ENCODE measurements at places on chromosomes 5 and 9.

- no peak for DNase-seq
These were observed 1.1 kb downstream of the LCN12 start for GRCh38 chr9:136952876-136953770.

DNA sequence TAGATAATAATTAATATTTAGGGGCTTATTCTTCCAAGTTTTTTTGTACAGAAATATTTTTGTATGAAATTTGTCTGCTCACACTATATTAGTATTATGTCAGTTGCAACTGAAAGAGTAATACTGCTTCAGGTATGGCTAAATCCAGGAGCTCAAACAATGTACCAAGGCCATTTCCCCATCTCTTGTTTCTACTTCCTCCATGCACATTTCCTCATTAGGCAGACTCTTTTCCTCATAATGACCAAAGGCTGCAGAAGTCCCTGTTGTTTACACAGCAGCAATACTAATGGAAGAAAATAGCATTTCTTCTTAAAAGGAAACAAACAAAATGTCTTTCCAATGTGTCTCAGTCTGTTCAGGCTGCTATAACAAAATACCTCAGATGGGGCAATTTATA is 9.2 kb upstream of the OTULINL start:
- DNase-seq, result no peak

GRCh38 chr9:81671880-81672280 is 17.5 kb downstream of the TLE1 start:
- DNase-seq, result peak; percentile 94

DNA sequence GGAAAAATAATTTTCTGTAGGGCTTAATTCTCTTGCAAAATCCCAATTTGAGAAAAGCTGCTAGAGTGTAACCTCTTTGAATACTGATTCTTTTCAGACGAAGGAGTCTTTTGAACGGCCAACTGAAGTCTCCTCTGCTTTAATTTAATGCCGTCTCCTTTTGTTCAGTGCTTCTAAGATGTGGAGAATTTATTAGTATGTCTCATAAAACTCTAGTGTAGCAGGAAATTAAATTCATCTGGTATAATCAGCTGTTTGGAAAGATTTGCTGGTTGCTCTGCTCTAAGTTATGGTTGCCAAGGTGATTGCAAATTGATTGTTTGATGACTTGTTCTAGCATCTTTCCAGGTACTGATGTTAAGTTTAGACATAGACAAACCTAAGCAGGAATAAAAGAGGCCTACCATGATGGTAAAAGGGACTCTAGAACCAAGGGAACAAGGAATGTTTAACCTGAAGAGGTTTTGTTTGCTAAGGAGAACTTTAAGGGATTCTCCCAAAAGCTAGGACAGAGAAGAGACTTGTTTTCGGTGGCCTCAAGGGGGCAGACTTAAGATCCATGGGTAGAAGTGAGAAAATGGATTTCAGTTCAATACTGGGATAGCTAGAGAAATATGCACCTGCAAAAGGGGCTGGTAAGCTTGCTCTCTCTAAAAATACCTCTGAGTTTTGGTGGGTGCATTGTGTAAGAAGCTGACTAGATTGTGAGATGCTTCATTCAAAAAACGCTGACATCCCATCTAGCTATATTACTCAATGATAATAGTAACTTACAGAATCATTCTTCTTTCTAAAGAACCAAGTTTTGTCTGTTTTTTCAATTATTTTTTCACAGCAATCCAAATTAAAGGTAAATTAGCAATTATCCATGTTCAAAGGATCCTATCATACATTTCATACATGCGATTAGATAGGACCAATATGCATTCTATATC is 5.7 kb upstream of the ADRB2 start:
- peak; percentile 37 for DNase-seq

DNA sequence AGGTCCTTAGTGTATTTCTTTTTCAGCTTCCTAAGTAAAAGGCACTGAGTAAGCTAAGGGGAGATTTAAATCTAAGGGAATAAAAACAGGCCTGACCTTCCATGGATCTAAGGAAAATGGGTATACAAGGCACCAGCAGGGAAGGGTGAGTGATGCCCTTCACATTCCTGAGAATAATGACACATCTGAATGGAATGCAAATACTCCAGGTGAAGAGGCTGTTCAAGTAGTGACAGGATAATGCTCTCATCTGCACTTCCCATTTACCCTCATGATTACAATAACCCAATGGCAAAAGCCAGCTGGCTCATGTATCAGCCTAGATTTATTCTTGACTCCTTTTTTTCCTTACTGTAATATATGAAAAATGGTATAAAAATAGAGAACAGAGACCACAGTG is 216.2 kb upstream of the ACTBL2 start:
- no peak for DNase-seq

DNA sequence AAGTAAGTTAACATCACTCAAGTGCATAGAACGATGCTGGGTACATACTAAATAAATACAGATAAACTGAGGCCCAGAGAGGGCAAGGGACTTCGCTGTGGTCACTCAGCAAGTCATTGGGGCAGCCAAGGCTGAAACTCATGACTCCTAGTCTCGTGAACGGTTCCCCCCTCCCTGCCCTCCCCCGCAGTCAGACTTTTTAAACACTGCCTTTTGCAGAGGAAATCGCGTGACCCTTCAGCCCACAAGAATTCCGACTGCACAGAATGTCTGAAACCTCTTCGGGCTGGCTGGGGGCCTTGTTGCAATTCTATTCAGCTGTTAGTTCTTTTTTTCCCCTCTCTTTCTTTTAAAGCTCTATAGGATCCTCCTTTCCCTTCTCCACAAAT is 28.1 kb downstream of the NEK6 start:
- peak; percentile 97 for DNase-seq

GRCh38 chr5:177455661-177456590 is 9.3 kb downstream of the PRR7 start:
- peak; percentile 81 for DNase-seq

DNA sequence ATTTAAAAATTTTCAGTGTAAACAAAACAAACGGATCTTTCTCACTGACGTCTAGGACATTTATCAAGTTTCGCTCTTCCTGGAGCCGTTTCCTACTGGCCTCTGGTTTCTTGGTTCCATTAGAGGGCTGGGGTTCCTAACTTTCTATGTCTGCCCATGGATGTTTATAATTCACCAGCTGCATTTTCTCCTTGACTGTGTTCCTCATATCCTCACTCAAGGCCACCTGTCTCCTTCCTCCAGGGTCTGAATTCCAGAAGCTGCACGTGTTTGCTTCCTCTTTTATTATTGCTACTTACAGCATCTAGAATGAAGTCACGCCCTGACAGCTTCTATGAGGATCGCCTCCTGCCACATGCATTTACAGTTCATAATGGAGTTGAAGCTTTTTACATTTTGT is 74.1 kb upstream of the BASP1 start:
- DNase-seq, result no peak

DNA sequence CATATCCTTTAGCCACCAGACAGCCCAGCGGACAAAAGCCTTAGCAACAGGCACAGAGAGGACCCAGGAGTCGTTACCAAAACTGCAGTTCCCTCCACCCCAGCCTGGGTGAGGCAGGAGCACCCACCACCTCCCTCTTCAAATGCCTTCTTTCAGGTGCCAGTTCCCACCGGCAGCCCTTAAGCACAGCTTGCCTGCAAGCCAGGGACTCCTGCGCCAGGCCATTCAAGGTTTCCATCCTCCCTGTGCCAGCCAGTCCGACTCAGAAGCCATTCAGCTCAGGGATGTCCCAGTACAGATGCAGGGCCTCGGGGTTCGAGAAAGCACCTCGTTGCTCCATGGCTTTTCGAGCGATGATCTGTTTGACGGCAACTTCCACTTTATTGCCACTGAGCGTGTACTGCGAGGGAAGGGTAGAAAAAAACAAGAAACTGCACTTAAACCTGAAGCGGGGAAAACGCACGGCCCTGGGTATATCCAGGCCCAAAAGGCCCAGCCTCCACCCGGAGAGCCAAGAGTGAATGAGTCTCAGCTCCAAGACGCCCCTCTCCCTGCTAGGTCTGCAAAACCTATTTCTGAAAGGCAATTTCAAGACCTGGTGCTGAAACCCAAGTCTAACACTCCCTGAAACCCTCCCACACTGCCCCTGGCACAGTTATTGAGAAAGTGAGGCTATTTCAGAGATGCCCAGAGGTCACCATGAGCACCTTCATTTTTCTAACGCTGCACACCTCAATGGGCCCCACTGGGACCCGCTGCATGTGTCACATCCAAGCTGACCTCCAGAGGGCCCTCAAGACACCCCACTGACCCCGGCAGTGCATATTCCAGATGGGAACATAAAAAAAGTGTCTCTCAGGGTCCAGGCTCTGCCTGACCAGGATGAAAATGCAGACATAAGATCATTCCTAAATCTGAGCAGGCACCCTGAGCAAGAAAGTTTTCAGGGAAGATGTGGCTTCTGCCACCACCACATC is 36.8 kb upstream of the ZNF354A start:
- no peak for DNase-seq

GRCh38 chr5:151660616-151661495 is 25.9 kb downstream of the SPARC start:
- DNase-seq, result peak; percentile 68

- DNase-seq, result no peak
These were observed 36.1 kb downstream of the TLE1 start for GRCh38 chr9:81653240-81653639.

GRCh38 chr5:92635001-92635461 is 946.0 kb downstream of the NR2F1-AS1 start:
- no peak for DNase-seq

GRCh38 chr9:132591751-132592314 is 9.4 kb downstream of the BARHL1 start:
- no peak for DNase-seq

GRCh38 chr5:127097278-127097677 is 24.0 kb upstream of the C5orf63 start:
- DNase-seq, result no peak

- DNase-seq, result peak; percentile 82
These were observed 1.5 kb downstream of the NEK6 start for GRCh38 chr9:124259158-124259808.

DNA sequence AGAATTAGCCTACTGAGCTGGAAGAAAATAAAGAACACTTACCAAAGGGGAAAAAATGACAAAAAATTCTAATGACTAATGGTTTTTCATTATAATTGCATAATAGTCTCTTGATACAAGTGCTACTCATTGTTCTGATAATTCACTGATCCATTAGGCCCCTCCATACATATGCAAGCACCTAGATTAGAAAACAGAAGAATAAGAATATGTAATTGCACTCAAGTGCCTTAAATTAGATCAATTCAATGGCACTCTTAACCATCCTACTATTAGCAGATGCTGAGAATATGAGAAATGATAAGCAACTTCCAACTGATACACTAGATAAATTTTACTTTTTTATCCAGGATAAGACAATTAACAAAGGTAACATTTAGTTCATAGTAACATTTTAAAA is 440.9 kb upstream of the C9orf72 start:
- DNase-seq, result no peak

DNA sequence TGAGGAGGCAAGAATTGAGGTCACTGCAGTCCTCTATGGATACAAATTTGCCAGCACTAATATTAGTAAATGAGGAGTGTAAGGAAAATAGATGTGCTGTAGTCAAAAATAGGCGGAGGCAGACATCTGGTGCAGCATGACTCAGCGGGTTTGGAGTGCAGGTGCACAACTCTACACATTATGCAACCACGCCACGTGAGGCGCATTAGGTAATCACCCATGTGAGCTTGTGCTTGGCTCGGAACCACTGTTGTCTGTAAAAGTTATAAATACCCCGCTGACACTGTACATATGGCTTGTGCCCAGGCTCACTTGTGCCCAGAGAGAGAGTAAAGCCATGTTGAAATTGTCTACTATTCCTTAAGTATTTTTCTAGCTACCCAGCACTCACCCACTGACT is 623.5 kb upstream of the NUDT12 start:
- no peak for DNase-seq

DNA sequence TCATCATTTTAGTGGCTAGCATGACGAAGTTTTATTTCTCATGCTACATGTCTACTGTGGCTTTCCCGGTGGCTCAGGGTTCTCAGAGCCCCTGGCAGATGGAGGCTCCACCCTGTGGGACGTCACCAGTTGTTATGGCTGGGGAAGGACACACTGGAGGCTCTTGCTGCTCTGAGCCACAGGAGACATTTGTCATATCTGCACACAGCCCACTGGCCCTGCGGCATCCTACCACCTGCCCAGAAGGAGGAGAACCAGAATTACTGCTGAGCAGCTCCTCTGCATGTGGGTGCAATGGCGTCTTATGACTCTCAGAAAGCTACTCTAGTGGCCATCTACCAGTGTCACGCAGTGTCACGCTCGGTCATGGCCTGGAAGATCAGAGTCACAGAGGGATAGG is 6.6 kb downstream of the OR13J1 start:
- DNase-seq, result no peak

DNA sequence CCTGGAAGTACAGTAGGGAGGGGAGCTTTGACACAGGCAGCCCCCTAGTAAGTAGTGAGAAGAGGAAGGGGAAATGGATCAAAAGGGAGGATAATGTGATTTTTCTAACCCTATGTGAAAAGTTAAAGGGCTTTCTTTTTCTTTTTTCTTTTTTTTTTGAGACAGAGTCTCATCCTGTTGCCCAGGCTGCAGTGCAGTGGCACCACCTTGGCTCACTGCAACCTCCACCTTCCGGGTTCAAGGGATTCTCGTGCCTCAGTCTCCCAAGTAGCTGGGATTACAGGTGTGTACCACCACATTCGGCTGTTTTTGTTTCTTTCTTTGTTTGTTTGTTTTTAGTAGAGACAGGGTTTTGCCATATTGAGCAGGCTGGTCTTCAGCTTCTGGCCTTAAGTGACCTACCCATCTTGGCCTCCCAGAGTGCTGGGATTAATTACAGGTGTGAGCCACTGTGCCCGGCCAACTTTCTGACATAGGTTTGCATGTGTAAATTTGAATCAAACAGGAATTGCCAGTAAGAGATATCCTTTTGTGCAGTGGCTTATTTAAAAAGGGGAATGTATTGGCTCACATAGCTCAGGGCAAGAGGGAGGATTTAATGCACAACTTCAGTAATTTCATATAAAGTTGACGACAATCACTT is 13.4 kb upstream of the PRDM6 start:
- no peak for DNase-seq

DNA sequence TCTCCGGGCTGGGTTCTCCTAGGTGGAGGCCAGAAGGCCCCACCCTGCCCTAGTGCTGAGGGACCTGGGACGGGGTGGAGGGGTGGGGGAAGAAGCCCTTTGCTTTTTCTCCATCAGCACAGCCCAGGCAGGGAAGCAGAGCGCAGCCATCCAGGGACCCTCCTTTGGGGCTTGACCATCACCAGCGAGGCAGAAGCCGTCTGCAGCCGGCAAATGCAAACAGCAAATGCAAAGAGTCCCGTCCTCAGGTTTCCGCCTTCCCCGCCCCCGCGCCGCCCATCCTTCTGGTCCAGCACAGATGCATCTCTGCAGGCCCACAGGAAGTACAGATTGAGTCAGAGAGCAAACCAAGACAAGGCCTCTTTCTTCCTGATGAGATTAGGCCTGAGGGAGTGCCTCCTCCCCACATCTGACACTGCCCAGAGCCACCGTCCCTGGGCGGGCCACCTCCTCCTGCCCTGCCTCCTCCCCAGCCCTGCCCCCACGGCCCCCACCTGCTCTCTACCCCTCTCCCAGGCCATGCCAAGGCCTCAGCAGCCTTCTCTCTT is 23.4 kb downstream of the CORO2A start:
- no peak for DNase-seq
